ENCODE measurements at places on chromosomes 3 and 15.

- no peak for DNase-seq
These were observed 50.4 kb downstream of the APH1B start for GRCh38 chr15:63327648-63328421.

DNA sequence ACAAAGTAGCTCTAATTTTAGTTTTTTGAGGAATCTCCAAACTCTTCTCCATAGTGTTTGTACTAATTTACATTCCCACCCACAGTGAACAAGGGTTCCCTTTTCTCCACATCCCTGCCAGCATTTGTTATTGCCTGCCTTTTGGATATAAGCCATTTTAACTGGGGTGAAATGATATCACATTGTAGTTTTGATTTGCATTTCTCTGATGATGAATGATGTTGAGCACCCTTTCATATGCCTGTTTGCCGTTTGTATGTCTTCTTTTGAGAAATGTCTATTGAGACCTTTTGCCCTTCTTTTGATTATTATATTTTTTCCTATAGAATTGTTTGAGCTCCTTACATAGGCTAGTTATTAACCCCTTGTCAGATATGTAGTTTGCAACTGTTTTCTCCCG is 239.9 kb upstream of the TPM1 start:
- DNase-seq, result no peak

DNA sequence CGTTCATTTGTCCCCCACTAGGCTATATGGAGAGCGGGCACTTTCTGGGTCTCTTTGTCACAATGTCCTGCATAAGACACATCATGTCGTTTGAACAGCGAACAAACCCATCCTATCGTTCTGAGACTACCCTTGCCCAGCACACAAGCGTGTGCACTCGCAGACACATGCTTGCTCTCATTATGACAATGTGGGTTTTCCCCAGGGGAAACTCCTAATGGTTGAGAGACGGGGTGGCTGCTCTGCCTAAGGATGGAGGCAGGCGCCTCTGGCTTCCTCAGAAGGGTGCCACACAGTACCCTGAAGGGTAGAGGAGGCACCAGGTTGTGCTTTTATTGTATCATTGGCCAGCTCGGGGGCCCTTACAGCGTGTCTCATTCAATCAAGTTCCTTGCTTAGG is 51.0 kb upstream of the MYZAP start:
- DNase-seq, result peak; percentile 44

- peak; percentile 55 for DNase-seq
These were observed 21.8 kb upstream of the KCNMB2 start for GRCh38 chr3:178514401-178514800.

DNA sequence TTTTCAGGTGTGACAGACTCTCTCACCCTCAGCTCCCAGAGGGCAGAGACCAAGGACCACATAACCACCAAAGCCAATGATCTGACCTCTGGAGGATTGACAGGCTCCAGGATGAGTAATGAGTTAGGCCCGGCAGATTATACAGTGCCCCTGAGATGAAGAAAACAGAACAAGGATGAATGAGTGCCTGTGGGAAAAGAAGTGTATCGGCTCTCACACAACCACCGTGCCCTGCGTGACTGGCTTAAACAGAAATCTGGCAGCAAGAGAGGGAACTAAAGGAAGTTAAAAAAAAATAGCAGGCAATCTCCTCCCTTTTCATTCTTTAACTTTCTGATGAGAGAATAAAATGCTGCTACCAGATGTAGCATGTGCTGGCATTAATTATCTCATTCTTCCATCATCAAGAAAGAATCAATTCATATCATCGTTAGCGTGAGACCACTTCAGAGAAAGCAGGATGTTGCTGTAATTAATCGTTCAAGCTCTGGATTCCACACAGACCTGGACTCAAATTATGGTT is 227.5 kb upstream of the COL8A1 start:
- DNase-seq, result no peak

Data from GM12864 (cell line).